Cortex of kidney (tissue), 1 donor: ENCODE measurements at places on chromosomes 3 and 15.

DNA sequence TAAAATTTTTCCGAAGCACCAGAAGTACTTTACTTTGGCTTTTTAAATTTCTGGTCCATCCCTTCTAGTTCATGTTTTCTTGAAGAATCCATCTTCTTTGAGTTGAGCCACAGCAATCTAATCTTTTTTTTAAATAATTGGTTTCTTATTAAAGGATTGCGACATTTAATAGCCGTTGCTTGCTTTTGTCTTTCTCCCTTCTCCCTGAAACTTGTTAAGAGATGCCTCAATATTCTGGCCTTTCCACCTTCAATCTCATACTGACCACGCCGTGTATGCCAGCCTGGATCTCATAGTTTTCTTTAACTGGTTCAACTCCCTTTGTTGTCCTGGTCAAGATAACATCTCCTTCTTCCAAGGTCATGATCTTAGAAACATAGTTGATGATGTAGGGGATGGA is 18.4 kb upstream of the RPLP1 start:
- no peak for DNase-seq

DNA sequence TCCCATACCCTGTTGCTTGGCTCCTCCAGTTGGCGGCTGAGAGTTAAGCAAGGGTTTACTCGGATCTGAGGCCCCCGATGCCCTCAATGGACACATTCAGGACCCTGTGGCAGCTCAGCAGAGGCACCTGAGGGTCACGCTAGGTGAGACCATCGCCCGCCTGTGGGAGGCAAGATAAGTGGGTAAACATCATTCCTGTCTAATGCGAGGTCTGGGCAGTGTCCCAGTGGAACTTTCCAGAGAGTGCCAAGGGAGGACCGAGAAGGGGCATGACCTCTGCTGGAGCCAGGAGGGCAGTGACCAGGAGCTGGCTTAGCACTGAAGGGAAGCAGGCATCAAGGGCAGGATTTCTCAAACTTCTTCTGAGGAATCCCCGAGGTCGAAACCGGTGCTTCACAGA is 65.4 kb upstream of the SEC61A1 start:
- DNase-seq = no peak

DNA sequence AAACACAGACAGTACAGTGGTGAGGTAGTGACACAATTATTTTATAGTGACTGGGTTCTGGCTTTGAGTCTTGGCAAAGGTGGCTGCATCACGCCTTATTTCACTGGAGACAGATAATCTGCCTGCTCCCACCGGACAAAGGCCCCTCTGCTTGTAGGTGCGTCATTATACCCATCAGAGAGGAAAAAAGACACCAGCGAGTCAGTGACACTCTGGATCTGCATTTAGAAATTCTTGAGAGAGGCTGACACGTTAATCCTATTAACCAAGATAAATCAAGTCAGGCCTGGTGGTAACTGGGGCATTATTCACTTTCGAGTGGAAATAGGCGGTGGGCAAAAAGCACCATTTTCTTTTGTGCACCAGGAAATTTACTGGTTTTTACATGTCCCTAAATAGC is 76.2 kb downstream of the NR2F2 start:
- DNase-seq = no peak

- no peak for DNase-seq
Measured at GRCh38 chr3:38000242-38000916, 9.8 kb downstream of the VILL start.

GRCh38 chr3:30659270-30660130 is 53.1 kb downstream of the TGFBR2 start:
- no peak for DNase-seq

DNA sequence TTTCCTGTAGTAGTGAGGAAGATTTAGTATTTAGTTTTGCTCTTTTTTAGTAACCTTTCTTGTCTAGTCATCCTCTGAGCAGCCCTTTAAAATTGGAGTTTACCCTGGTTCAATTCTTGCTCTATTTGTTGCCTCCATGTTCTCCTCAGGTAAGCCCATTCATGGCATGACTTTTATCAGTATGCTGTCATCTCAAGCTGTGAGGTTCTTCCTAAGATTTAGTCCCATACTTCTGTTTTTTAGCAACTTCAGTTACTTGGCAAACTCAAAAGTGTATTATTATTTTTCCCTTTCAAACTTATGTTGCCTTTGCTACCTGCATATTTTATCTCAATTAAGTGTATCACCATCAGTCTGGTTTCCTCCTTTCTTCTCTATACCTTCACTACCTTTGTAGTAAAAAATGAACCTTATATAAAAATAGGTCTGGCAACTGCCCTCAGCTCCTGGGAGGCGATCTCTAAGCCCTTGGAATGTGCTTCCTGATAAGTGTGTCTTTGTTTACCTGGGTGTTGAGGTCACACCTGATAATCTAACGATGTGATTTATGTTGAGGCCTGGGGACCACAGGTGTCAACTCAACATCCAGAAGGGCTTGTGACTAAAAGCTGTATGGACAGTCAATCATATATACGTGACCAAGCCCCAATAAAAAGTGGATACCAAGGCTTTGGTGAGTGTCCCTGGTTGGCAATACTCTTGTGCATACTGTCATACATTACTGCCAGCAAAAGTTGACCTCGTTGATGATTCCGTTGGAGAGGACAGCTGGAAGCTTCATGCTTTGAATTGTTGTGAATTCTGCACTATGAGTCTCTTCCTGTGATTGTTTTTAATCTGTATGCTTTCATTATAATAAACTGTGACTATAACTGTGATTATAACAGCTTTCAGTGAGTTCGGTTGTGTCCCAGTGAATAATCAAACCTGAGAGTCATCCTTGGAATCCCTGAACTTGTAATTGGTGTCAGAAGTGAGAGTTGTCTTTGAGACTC is 3.9 kb downstream of the NSUN3 start:
- no peak for DNase-seq

- no peak for DNase-seq
Measured at GRCh38 chr3:37474901-37475331, 300.5 kb upstream of the LRRFIP2 start.
